ENCODE measurements at places on chromosomes 12 and 14.

GRCh38 chr14:24429395-24430142 is at the start of the genes CBLN3 and KHNYN:
Gene CBLN3, minus strand, starts transcription at chr14:24429668. Its CDS starts 614 bp downstream, at chr14:24429054.
Gene KHNYN, plus strand, starts transcription at chr14:24429954. Its CDS starts 777 bp downstream, at chr14:24430731.
- peak; percentile 98 for DNase-seq

GRCh38 chr12:93968536-93969285 is 179.7 kb upstream of the PLXNC1 start:
- DNase-seq = no peak

- DNase-seq = no peak
These were observed 66.2 kb downstream of the RNF34 start for GRCh38 chr12:121465921-121466793.

GRCh38 chr14:100727873-100728240 is 1.2 kb downstream of the DLK1 start:
- DNase-seq = no peak

GRCh38 chr14:77593501-77593961 is 22.9 kb downstream of the SPTLC2 start:
- DNase-seq = peak; percentile 29

- no peak for DNase-seq
These were observed 49.4 kb downstream of the DGLUCY start for GRCh38 chr14:91163316-91163715.

GRCh38 chr14:93375673-93376156 is 28.7 kb downstream of the COX8C start:
- DNase-seq = peak; percentile 43

DNA sequence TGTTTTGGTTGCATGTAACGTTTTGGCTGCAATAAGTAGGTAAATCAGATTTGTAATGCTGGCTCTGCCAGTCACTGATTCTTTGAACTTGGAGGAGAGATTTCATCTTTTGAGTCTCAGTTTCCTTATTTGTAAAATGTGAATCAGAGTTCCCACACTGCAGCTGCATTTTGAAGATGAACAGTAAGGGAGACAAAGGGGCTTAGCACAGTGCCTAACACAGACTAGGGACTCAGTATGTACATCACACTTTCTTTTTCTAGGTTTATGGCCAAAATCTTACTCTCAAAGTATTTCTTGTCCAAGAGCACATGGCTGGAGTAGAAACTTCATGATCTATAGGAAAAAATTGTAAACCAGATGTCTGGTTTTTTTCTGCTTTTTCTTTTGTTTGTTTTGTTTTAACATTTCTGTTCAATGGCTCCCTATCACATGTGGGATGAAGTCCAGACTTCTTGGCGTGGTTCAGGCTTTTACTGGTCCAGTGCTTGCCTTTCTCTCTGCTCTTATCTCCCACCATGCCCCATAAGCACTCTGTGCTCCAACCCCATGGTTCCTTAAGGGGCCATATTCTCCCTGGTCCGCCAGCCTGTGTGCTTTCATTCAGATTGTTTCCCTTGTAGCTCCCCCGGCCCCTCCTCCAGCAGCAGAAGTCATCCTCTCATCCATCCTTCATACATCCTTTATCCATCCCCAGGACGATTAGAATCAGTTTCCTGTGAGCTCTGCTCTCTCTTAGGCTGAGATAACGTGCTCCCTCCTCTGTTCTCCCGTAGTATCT is 58.0 kb downstream of the SYNE2 start:
- peak; percentile 18 for DNase-seq

- DNase-seq = no peak
These were observed 22.6 kb upstream of the VDR start for GRCh38 chr12:47927346-47927745.
